ENCODE measurements at places on chromosomes 2 and 18.
A peak's percentile ranks its signal among the peaks of the same experiment; 100 is the strongest.

- DNase-seq, result no peak
These were observed 20.4 kb downstream of the RNF144A start for GRCh38 chr2:6937582-6937981.

- DNase-seq, result peak; percentile 88
These were observed 18.3 kb upstream of the ARHGAP15 start for GRCh38 chr2:143110758-143111428.

GRCh38 chr2:70132244-70133126 is 45.2 kb downstream of the PCBP1 start:
- peak; percentile 73 for DNase-seq

DNA sequence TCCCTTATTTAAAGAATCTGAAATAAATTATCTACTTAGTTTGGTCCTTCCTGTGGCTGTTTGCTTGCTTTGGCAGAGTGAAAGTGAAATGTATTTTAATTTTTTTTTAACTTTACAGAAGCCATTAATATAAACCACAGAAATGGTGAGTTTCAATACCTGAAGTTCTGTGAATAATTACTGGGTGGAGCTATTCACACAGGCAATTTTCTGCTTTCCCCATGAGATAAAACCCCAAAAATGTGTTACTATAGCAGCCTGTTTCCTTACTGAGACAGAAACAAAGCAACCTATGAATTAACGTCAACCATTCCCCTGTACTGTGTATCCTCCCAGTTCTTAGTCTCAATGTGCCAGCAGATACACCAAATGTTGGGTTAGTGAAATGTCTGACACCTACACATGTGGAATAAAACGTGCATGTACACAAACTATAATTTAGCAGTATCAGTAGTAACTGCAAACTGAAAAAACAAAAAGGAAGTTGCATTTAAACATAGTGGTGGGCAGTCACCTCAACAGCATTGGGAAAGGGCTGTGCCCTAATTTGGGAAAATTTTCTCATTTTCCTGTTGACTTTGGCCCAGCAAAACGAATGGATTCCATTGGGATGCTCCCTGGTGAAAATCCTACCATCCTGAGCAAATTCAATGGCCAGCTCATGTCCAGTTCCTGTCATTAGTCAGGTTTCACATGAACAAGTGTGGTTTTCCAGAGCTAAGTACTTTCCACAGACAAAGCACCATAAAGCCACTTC is 73.1 kb upstream of the RMDN2 start:
- DNase-seq, result no peak

GRCh38 chr2:223954401-223954800 is 2.9 kb upstream of the MRPL44 start:
- no peak for DNase-seq

All from eye (tissue), 1 donor.